IPS-NIHi11 (cell line): ENCODE measurements at places on chromosomes 2 and 18.
A peak's percentile ranks its signal among the peaks of the same experiment; 100 is the strongest.

- DNase-seq, result no peak
These were observed 97.2 kb downstream of the MYO5B start for GRCh38 chr18:50097702-50098101.

- peak; percentile 45 for DNase-seq
These were observed 128.0 kb downstream of the ASB1 start for GRCh38 chr2:238554468-238555315.

- no peak for DNase-seq
These were observed 43.6 kb downstream of the SANBR start for GRCh38 chr2:61109291-61109690.

DNA sequence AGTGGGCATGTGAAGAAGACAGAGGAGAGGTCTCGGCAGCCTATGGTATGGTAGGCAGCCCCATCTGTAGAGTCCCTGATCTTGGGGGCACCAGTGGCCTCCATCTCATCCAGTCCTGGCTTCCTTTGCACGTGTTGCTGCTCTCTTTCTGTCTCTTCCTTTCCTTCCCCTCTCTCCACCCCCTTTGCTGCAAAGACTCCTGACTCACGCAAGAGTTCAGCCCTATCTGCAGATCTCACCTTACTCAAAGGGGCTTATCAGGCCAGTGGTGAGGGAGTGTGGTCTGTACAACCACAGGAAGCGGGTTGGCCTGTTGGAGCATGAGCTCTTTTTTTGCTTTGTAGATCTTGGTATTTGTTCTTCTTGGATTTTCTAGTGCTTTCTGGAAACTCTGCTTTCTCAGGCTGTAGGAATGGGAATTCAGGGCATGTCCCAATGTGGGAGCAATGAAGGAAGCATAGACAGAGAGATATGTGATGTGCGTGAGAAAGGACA is 14.6 kb upstream of the NT5DC4 start:
- DNase-seq, result no peak

DNA sequence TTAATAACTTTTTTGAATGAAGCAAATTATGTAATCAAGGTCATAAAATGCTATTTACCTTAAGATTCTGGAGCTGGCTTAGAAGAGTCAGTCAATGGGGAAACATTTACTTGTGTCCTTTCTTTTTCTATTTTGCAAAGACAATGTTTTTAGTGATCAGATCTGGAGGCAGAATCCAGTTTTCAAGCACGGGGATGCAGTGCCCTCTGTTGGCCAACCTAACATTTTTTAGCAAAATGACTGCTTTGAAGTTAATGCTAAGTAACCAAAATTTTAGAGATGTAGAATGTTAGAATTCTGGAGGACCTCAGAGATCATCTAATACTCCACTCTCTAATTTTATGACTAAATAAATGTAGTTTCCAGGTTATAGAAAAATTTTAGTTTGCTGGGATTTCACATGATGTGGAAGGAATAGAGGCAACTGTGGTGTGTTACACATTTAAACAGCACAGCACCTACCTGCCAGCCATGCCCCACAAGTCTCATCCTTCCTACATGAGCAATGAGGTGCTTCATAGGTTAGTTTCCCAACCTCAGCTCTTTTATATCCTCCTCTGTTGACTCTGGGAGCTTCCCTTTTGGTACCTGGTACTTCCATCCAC is 23.6 kb upstream of the SLC9A4 start:
- DNase-seq, result peak; percentile 50

DNA sequence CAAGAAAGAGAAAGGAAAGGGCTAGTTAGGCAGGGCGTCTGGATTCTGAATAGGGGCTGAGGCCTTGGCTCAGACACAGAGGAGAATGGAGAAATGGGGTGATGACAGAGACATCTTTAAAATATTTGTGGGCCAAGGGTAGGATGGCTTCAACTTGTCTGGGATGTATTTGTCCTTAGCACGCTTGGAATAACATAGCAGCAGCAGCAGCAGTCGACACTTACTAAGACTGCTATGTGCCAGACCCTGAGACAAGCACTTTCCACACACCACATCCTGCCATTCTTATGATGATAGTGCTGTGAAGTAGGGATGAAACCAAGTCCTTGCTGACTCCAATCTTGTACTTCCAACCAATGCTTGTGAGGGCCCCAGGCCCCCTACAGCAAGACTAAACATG is 2.6 kb downstream of the IL1RL1 start:
- DNase-seq, result no peak

GRCh38 chr18:11134940-11135339 is 14.4 kb downstream of the PIEZO2 start:
- DNase-seq, result no peak

- no peak for DNase-seq
These were observed 80.5 kb downstream of the EHBP1 start for GRCh38 chr2:62785810-62786597.

GRCh38 chr2:138187221-138187620 is 222.9 kb downstream of the HNMT start:
- DNase-seq, result no peak

DNA sequence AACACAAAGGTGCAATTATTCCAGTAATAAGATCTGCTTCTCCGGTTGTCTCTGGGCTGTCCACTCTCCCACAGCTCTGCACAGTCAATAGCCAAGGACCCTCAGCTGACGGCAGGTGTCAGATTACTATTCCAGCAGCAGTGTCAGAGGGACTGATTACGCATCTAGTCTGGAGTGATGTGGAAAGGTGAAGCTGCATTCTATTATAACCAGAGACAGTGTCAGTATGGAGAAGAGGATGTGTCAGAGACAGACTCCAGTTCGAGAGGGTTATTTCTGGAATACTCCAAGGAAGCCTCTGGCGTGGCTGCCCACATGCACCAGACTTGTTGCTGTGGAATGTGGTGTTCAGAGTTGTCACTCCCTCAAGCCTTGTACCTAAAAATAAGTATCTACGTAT is 163.6 kb upstream of the TMEM200C start:
- peak; percentile 21 for DNase-seq

DNA sequence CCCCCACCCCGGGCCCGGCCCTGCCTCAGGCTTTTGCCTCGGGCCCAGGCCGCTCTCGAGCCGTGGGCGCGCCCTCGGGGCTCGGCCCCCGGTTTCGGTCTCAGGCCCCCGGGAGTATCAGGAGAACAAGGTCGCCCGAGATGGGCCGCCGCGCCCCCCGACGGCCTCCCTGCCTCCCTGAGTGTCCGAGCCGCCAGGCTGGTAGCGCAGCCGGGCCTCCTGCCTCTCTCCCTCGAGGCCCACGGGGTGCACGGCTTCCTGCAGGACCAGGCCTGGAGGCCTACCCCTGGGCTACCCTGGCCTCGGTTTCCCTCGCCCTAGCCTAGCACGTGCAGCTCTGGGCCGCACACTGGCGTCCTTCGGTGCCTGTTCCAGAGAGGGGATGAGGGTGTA is 8.4 kb downstream of the GBX2 start:
- no peak for DNase-seq

- DNase-seq, result no peak
These were observed 59.2 kb upstream of the FZD7 start for GRCh38 chr2:201974171-201975100.

- no peak for DNase-seq
These were observed 207.2 kb upstream of the TCF4 start for GRCh38 chr18:55795101-55795669.

GRCh38 chr2:119088416-119088815 is 70.1 kb downstream of the C1QL2 start:
- no peak for DNase-seq

DNA sequence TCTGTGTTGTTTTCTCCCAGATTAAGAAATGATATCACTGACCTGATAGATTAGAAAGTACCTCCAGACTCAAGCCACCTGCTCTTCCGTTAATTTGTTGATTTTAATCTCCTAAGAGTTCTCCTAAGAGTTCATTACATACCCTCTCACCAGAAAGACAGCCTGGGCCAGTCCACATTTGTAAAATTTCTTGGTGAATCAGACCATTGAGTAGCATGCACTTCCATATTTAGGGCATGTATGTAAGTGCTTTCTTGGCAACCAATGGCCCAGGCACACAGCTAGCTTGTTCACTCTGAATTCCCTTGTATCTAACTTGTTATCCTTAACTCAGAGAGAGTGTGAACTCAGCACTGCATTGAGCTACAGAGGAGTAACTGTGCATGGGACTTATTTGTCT is 158.1 kb upstream of the ACAA2 start:
- DNase-seq, result no peak

DNA sequence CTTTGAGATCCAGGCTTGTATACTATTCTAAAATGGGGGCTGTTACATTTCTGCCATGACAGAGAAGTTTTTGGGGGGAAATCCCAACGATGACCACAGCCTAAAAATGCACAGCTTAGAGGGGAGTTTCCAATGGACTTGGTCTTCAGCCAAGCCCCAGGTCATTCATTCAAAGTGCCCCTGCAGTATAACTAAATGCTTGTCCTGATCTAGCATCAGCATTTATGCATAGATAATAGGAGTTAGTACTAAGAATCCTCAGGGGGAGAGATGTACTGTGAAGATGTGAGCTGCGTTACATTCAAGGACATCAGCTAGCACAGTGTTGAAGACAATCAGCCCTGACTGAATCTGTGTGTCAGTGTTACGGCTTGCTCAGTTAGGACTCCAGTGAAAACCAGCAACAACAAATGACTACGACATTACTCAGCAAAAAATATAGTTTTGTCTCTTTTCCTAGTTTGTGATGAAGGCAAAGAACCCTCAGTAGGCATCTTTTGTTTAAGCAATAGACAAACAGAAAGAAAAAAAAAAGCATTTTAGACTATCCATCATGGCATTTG is 160.9 kb downstream of the ZEB2 start:
- no peak for DNase-seq

DNA sequence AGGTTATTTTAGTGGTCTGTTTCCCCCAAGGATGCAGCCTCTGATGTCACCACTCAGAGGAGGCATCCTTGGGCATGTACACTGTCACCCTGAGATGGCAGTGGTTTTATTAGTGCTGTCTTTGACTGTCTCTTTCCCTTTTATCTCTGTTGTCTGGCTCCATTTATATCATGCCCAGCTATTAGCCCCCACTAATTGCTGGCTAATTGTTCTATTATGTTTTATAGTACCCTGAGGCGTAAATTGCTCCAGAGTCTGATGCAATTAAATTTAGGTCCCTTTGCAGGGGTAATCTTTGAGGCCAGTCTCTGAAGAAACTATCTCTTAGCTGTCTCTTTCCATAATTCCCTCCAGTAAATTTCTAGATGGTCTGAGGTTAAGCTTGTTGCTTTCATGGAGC is 301.0 kb upstream of the KLHL29 start:
- DNase-seq, result no peak

DNA sequence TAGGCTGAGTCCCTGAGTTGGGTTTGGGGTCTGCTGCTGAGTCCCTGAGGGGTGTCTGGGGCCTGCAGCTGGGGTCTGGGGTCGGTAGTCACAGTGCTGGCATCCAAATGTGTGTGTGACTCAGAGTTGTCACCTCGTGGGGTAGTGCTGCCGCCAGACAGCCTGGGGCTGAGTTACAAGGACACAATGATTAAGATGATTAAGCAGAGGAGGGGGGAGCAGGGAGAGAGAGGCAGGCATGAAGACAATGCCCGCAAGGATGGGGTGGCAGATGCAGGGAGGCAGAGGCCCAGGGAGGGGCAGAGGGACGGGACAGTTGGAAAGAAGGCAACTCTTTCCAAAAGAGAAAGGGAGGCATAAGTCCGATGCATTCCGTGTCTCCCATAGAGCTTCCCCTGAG is 120.2 kb downstream of the CELF4 start:
- DNase-seq, result no peak

- no peak for DNase-seq
These were observed 22.5 kb upstream of the CDKL4 start for GRCh38 chr2:39266139-39266805.

- no peak for DNase-seq
These were observed 130.2 kb downstream of the EXOC6B start for GRCh38 chr2:72695676-72696075.

DNA sequence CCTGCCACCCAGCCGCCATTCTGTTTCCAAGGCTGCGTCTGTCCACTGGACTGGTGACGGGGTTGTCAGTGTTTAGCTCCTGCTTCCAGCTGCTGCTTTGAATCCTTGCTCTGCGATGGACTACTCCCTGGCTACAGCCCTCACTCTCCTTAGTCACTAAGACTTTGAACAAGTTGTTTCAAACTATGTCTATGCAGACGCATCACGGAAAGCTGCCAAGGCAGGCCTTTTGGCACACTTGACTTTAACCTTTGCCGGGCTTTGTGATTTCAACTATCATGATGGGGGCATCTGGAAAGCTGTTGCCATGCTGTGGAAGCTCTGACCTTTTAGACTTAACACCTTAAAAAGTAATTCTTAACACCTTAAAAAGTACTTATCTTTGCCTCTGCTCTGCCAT is 54.4 kb downstream of the PDE11A start:
- no peak for DNase-seq

DNA sequence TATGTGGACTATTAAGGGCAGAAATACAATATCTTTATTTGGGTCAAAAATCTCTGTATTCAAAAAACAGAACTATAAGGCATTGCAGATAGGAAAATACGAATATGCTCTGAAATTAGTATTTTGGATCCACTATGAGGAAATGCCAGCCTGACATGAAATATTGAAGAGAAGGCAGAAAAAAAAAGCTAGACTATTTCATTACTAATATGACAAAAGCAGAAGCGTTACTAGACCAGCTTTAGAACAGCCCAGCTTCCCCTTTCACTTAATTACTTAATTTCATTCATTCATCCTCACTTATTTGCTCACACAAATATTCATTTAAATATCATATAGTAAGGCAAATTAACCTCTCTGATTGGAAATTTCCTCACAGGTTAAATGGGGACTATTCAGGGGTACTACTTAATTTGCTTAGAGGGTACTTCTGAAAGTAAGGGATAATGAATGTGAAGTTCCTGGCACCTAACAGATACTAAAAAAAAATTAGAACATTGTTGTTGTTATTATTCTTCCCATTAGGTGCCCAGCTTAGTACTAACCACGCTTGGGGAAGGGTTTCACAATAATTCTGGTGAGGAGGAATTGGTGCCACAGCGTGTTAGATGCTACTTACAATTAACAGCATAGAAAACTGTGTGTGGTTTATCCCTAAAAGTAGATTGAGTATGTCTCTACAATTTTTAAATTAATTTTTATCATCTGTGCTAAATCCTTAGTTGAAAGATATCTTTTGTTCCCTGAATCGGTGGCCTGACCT is 71.1 kb upstream of the CTLA4 start:
- no peak for DNase-seq

GRCh38 chr2:169091256-169091655 is 21.9 kb downstream of the DHRS9 start:
- DNase-seq, result no peak

- peak; percentile 82 for DNase-seq
These were observed 239.3 kb downstream of the FBXO15 start for GRCh38 chr18:73908323-73908722.

- no peak for DNase-seq
These were observed 63.7 kb downstream of the FARSB start for GRCh38 chr2:222592176-222592575.
